ENCODE measurements at places on chromosomes 5 and 9.

DNA sequence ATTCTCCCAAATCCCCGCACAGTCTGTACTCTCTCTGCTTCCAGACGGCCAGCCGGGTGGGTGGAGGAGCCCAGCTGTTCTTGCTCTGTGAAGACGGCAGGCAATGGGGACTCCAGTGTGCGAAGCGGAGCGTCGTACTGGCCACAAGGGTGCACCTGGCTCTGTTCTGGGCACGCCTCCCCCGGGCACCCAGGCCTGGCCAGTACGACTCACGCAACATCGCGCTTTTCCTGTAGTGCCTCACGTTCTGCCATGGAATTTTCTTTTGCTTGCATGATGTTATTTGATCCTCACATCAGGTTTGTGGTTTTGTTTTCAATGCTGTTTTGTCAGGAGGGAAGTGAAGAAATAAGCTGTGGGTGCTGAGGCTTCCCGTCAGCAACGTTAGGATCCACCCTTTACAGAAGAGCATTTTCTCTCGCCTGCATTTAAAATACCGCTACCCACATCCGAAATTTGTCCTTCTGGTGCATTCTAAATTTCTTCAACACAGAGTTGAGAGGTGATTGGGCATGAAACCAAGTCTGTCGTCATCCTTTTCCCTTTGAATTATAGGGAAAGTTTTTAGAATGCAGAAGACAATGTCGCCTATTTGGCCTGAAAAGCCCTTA lies 311.7 kb downstream of the TRIM36 start:
- peak; percentile 99 for DNase-seq

DNA sequence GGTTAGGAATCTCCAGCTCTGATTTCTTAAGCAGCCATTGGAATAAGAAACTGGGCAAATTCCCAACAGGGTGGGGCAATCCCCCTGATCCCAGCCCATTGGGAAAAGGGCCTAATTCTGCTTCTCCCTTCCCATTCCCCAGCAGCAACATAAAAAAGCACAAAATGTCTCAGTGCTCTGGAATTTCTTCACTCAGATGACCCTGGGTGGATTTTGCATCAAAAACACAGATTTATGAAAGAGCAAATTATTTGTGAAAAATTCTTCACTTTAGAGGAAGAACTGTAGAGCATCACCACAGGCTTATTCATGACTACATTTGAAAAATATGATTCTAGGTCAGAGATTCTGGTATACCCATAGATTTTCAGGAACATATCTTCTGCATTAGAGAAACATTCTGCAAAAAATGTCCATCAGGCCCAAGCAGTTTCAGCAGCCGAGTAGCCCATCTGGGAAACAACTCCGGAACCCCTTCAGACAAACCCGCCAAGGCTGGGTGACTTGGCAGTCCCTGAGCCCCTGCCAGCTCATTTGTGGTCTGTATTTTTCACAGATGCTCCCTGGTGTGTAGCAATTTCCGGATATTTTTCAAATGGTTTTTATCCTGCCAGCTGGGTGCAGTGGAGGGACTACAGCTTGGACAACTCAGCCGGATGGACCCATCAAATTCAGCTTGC lies 102.1 kb upstream of the RANBP3L start:
- DNase-seq, result peak; percentile 94

GRCh38 chr9:83681490-83681889 lies 26.3 kb downstream of the UBQLN1 start:
- DNase-seq, result no peak

DNA sequence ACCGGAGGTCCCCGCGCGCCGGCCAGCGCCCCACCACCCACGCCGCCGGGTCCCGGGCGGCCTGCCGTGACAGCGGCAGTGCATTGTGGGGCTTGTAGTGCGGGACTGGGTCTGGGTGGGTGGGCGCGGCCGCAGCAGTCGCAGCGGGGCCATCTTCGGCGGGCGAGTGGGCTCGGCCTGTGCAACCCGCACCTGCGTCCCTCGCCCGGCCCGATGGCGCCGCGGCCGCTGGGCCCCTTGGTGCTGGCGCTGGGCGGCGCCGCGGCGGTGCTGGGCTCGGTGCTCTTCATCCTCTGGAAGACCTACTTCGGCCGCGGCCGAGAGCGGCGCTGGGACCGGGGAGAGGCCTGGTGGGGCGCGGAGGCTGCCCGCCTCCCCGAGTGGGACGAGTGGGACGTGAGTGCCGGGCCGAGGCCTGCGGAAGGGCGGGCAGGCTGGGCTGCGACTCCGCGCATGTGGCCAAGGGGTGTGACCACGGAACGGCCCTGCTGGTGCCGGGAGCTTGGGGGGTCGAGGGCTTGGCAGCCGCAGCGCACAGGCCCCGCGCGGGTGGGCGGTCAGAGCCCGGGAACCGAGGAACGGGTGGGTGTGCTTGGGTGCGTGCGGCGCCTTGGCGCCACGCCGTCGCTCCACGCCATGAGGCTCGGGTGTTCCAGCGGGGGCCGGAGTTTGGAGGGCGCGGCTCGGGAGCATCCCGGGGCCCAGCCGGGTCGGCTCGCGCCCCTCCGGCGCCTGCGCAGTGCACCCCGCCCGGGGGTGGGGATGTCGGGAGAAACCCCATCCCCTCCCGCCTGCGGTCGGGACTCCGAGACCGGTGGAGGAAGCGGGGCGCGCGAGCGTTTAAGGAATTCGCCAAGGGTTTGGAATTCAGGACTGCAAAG lies at the start of gene ARL10:
TSS of gene ARL10 (plus strand) at position 137 of the 881 bp plus-strand sequence. CDS start at position 214, 77 bp downstream.
- DNase-seq, result no peak

DNA sequence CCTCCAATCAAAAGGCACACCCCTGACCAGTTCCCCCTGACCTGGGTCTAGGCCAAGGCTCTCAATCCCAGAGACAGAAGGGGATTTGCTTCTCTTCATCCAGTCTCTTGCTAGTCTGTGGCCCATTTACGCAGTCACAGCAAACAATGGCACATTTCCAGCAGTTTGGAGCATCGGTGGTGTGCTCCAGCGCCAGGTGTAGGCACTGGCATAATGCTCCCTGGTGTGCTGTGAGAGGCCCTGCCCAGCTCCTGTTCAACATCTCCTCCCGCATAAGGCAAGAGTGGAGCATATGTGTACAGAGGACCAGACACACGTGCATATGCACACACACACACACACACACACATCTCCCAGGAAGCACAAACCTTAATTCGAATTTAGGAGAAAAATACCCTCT lies 79.5 kb upstream of the ERCC6L2 start:
- no peak for DNase-seq

Data from NB4 (cell line).